Stimulated activated CD4-positive, alpha-beta T cell treated with anti-CD3 and anti-CD28 coated beads, TNF-alpha, amount 100 ng/mL, for 1 hour (primary cell): ENCODE measurements at places on chromosomes 13 and 19.

DNA sequence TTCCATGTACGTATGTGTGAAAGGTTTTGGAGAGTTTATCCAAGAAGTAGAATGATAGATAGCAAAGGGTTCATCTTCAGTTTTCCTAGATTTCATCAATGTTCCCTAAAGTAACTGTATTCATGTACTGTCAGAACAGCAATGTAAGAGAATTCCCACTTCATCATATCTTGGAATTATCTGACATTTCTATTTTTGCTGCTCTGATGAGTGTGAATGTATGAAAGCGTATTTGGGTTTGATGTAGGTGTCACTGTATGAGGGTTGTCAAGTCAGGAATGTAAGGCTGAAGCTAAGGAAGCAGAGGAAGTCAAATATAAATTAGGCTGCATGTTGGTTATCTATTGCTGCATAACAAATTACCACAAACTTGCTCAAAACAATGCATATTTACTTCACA lies 7.2 kb upstream of the KATNAL1 start:
- no peak for DNase-seq

- no peak for DNase-seq
Measured at GRCh38 chr19:4609878-4610511, 29.3 kb upstream of the TNFAIP8L1 start.

DNA sequence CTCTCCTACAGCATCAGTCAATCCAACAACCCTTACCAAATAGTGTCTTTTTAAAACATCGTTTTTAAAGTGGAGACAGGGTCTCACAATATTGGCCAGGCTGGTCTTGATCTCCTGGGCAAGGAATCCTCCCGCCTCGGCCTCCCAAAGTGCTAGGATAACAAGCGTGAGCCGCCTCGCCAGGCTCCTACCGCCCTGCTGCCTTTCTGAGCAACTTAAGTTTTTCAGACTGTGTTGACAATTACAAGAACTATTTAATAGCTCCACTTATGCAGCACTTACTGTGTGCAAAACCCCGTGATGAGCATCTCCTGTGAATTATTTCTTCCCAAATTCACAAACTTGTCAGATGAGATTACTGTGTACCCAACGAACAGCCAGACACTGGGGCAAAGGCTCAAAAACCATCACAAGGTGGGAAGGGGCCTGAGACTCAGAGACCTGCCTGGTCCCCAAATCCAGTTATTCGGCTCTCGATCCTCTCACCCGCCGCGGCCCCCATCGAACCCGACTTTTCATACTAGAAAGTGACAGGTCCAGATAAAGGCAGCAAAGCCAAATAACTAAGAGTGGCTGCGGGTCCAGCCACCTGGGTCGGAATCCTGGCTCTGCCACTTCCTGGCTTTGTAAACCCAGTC lies 581 bp downstream of the RPL18 start:
- peak; percentile 44 for DNase-seq

- no peak for DNase-seq
Measured at GRCh38 chr19:1089891-1090290, 5.3 kb downstream of the POLR2E start.
